ENCODE measurements at places on chromosomes 4 and X.

GRCh38 chr4:6907658-6908191 lies 1.9 kb upstream of the TBC1D14 start:
- DNase-seq = no peak

DNA sequence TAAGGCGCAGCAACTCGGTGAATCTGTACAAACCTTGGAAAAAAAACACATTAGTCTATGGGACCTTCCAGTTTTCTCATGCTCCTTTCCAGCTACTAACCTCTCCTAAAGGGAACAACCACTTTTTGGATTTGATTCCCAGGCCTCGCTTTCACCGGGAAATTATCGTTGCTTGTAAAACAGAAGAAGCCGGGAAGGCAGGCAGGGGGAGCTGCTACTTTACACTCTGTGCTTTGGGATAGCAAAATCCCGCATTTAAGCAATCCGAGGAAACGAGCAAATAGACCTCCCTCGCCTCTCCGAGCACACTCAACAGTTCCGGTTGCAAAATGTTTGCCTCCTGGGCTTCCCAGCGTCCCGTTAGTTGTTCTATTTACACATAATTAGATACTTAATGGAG lies 1.2 kb downstream of the CD38 start:
- DNase-seq = no peak

- DNase-seq = no peak
Observed at GRCh38 chr4:10260777-10261176, 144.2 kb upstream of the WDR1 start.

- DNase-seq = no peak
Observed at GRCh38 chr4:90495936-90496335, 368.7 kb downstream of the CCSER1 start.

DNA sequence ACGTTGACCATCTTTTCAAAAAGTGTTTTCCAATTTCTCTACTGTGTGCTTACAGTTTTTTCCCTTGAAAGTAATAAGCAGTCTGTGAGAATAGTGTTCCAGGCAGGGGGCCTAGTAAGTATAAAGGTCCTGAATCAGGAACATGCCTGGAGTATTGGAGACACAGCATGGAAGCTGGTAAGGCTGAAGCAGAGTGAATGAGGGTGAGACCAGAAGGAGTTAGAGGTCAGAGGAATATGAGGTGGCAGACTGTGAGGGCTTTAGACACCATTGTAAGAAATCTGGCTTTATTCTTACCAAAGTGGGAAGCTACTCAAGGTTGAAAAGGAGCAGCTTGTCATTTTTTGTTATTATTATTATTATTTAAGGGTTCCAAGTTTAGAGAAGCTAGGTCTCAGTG lies 107.4 kb downstream of the CT47B1 start:
- no peak for DNase-seq

DNA sequence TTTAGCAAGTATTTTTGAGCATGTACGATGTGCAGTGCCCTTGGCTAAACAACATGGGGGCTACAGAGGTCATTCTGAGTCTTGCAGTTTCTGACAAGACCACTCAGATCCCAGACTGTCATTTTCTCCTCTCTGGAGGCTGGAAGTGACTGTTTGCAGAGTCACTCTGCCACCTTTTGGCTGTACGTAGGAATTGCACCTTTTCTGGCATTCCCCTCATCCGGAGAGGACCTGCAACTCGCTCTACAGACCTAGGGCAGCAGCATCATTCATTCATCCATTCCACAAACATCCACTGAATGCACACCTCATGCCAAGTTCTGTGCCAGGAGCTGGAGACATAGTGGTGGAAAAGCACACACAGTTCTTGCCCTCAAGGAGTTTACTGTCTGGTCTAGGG lies 160.4 kb upstream of the GPR101 start:
- no peak for DNase-seq

GRCh38 chr4:159048166-159048886 lies 54.6 kb upstream of the RAPGEF2 start:
- DNase-seq = no peak

- DNase-seq = no peak
Observed at GRCh38 chr4:114907568-114907967, 205.9 kb downstream of the NDST4 start.

DNA sequence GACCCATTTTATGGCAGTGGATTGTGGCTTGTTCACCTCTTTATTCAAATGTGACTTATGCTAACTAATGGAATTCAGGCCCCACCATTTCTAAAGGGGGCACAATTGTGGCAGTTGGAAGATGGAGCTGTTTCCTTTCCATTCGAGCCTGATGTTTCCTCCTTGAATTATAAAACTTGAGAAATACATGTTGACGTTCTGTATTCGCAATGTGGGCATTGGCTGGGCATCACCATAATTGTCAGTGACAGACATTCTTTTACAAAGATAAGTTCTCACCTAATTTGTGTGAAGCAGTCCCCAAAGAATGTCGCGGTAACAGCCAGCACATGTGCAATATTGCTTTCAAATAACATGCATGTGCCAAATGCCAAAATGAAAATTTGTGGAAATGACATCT lies 1070.2 kb upstream of the TENM3 start:
- no peak for DNase-seq
